Activated T-helper 17 cell treated with anti-CD3 and anti-CD28 coated beads, Interleukin-2, amount 50 U/mL, for 72 hours (primary cell): ENCODE measurements at places on chromosomes 11 and 22. TPM values are rescaled to one million over a fixed set of nuclear protein-coding genes. Genes with fewer than 3 reads are reported as not detected.

DNA sequence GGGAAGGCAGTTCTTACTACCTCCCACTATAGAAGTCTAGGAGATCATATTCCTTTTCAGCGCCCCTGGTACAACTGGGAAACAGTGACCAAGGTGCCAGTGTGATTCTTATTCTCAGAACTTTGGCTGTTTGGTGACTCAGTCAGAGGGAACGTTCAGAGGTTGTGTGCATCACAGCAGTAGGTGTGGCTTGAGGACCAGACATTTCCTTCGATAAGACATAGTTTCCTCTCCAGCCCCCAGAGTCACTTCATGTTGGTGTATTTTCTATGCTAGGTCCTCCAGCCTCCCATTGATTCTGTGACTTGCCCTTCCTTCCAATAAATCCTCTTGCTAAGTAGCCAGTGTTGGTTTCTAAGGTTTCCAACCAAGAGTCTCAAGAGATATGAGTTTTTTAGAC lies 171.9 kb upstream of the MPPED2 start:
- ATAC-seq = no peak

GRCh38 chr11:26245046-26245445 lies 86.9 kb upstream of the ANO3 start:
- no peak for ATAC-seq

GRCh38 chr11:78586452-78587046 lies 11.9 kb upstream of the NARS2 start:
- no peak for ATAC-seq

GRCh38 chr22:24952837-24953383 lies 394 bp downstream of the KIAA1671 start:
- ATAC-seq = no peak

GRCh38 chr11:69366591-69366990 lies 72.6 kb downstream of the MYEOV start:
- no peak for ATAC-seq

DNA sequence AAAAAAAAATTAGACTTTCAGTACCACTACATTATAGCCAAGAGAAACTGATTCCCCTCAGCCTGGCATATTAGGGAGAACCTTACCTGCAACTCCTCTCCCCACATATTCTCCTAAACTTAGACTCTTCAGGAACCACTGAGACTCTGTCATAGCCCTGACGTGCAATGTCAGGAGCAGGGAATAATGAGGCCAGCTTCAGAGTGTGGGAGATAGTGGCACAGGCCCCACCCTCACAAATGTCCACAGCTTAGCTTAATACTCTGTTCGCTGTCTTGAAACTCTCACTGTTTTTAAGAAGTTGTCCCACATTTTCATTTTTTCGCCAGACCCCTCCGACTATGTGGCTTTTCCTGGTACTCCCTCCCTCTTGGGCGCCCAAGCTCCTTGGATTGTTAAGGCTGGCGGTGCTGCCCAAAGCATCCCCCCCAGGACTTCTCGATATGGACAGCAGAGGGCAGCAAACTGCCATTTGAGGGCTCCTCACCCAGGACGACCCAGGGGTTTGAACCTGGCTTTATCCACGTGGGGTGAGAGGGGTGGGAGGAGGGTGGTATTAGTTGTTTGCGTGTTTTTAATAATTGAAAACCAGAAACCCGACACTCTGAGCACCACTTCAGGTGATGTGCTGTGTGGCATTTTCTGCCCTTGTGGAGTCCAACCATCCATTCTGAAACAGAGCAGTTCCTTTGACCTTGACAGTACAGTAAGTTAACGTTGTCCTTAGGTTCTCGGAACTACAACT lies 45.2 kb upstream of the RASSF10 start:
- ATAC-seq = peak; percentile 85

GRCh38 chr11:116373104-116373944 lies 399.5 kb downstream of the BUD13 start:
- ATAC-seq = no peak

GRCh38 chr11:35234460-35235156 lies 95.6 kb downstream of the CD44 start:
- ATAC-seq = no peak

DNA sequence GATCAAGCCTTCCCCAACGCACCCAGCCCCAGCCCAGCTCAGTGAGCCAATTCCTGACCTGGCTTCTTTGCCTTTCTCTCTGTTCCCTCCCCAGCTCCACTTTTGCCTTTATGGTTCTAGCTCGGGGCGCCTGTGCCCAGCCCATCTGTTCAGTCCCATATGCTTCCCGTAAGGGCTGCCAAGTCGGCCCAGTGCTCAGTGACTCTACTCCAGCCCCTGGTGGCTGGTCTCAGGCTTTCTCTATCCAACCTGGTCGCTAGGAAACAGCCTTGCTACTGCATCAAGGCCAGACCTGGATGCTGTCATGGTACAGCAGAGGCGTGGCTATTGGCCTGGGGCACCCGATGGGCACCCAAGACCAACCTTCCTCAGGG lies 178.0 kb downstream of the DSCAML1 start:
- no peak for ATAC-seq

Gene CSTF3
- 20.6 TPM for total RNA-seq

Gene TRIM68
- total RNA-seq = 5.3 TPM

Gene GLYAT
- total RNA-seq = 0.13 TPM
